ENCODE measurements at places on chromosomes 12 and 14.
A peak's percentile ranks its signal among the peaks of the same experiment; 100 is the strongest.

GRCh38 chr14:104806625-104807465, 5.9 kb downstream of the ZBTB42 start:
- no peak for DNase-seq

DNA sequence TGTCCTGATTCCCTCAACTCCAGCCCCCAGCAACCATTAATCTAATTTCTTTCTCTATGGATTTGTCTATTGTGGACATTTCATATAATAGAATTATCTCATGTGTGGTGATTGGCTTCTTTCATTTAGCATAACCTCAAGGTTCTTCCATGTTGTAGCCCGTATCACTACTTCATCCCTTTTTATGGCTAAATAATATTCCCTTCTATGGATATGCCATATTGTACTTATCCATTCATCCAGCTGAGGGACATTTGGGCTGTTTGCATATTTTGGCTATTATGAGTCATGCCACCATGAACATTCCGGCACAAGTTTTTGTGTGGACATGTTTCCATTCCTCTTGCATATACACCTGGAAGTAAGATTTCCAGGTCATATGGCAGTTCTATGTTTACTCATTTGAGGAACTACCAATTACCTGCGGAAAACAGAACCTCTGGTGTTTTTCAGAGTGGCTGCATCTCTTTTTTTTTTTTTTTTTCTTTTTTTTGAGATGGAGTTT, 108.7 kb upstream of the MAP1LC3B2 start:
- no peak for DNase-seq

- no peak for DNase-seq
Observed at GRCh38 chr14:33352821-33353220, 414.1 kb downstream of the NPAS3 start.

DNA sequence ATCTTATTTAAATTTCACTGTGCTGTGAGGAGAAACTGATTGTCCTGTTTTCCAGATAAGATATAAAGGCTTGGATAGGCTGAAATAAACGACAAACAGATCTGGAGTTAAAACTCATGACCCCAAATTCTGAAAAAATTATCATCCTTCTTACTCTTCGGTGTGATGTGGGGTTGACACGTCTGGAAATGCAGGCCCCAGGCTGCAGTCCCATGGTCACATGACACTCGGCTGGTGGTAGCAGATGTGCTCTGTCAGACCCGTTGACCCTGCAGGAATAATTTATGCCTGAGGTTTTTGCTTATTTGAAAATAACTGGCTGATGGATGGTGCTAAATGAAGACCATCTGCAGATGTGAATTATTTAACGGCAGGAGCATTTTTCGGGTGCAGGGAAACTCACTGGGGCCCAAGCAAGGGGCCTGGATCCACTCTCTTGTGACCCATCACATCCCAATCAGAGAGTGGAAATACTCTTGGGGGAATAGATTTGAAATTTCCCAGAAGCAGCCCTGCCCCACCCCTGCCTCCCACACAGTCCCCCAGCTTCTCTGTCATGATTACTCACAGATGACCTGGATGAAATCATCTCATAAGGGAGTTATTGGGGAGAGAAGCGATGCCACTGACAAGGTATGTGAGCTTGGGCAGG, 47.7 kb upstream of the CMKLR1 start:
- no peak for DNase-seq

DNA sequence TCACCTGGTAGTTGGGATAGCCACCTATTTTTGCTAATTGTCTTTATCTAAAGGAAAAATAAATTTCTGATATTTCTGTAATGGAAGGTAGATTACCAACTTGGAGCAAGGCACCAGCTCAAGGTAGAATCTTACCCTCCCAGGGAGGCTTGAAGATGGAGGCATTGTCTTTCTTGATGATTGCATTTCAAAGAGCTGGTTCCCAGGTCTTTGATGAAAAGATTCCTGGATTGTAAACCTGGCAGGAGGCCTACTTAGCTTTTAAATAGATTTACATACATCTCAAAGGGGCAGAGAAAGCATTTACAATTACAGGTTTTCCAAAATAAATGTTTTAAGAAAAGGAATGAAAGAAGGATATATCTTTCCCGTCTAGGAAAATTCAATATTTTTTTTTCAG, 729.2 kb downstream of the LRFN5 start:
- no peak for DNase-seq

DNA sequence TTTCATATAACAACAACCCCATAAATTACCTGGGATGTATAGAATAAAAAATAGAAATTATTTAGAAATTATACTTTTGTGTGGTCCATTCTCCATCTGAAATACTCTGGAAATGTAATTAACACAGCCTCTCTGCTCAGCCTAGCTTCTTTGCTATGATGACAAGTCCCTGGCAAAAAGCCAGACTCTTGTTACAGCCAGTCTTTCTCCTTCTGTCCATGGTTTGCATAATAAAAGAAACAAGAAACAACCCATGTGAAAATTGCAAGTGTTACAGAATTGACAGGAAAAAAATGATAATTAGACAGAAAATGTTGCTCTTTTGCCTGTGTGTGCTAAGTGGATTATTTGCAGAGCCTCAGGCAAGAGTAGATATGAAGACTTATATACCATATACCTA, 61.3 kb downstream of the C12orf50 start:
- no peak for DNase-seq

GRCh38 chr12:85424581-85425348, 144.7 kb downstream of the ALX1 start:
- peak; percentile 1 for DNase-seq

GRCh38 chr12:65532162-65532561, 253.7 kb downstream of the MSRB3 start:
- no peak for DNase-seq

DNA sequence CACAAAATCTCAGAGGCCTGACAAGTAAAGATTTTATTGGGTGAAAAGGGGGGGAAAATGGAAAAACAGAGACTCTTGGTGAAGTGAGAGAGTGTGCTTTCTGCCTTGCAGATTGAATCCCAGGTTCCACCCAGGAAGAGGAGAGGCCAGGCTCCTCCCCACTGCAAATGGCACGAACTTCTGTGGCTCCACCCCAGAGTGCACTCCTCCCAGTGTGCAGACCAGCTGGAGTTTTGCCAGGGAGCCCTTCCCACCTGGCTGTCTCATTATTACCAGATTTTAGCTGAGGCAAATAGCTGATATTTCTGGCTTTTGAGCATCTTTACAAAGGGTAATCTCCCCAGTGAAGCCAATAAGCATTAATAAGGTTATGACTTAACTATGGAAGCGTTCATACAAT, 51.9 kb downstream of the TESPA1 start:
- no peak for DNase-seq

- no peak for DNase-seq
Observed at GRCh38 chr12:53286448-53286847, 8.9 kb upstream of the PFDN5 start.

DNA sequence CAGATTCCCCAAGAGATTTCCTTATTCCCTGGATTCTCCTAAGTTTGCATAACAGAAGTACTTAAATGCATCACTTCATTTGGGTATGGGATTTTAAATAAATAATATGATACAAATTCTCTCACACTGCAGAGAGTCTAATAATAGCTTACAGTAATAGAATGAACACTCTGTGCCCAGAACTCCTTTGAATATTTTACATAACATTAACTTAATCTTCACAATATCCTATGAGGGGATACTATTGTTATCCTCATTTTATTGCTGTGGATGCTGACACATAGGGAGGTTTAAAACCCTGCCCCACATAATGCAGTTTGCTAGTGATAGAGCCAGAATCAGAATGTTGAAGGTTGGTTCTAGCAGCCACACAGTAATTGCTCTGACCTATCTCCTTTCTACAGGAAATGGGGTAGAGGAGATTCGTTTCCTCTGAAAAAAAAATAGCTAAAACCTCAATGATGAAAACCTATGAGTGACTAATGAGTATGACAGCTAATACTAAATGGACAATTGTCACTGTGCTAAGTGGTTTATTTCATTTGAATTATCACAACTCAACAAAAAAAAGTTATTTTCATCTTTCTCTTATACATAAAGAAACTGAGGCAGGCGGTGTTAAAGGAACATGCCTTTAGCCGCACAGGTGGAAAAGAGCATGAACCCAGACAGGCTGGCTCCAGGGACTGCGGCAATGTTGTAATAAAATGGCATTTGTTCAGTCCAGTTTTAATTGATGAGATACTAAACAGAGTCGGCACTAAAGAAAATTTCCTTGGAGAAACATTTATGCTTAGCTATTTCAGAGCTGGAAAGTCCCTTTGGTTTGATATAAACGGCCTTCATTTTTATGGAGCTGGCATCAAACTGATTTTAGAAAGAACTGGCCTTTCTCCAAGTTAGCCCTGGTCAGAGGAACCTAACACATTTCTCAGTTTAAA, 880.9 kb downstream of the NRXN3 start:
- DNase-seq: no peak

DNA sequence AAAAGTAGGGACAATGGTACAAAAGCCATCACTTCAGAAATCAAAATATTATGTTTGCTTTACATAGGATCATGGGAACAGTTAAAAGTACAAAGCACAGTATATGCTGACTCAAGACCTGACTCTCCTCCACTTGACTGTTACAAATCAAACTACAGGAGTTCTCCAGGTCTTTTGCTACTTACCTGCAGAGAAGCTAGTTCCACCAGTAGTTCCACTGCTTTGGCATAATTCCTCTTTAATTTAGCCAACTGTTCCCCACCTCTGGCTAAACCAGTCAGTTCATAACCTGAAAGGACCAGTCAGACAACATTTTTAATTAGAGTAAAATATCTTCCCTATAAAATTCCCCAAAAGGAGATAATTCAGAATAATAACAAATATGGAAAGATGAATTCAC, 14.0 kb downstream of the ATP6V1D start:
- no peak for DNase-seq

- DNase-seq: no peak
Observed at GRCh38 chr14:64554556-64554955, 4.8 kb downstream of the PPP1R36 start.

DNA sequence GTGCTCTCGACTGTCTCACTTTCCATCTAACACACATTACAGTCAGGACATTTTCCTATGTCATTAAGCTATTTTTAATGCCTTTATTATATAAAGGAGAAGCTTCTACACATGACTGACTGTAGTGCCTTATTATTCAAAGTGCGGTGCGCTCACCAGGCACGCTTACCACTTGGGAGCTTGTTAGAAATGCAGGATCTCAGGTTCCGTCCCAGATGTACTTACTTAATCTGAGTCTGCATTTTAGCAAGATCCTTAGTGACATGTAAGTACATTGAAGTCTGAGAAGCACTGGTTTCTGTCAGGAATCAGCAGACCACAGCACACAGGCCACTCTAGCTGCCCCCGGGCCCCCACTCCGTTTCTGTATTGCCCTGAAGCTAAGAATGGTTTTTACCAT, 44.7 kb upstream of the MDM1 start:
- DNase-seq: no peak

- DNase-seq: no peak
Observed at GRCh38 chr14:105493921-105494605, 3.0 kb downstream of the TEDC1 start.

- DNase-seq: no peak
Observed at GRCh38 chr12:24522736-24523135, 426.2 kb downstream of the BCAT1 start.

GRCh38 chr14:94103554-94104150, 6.9 kb upstream of the IFI27 start:
- DNase-seq: no peak

DNA sequence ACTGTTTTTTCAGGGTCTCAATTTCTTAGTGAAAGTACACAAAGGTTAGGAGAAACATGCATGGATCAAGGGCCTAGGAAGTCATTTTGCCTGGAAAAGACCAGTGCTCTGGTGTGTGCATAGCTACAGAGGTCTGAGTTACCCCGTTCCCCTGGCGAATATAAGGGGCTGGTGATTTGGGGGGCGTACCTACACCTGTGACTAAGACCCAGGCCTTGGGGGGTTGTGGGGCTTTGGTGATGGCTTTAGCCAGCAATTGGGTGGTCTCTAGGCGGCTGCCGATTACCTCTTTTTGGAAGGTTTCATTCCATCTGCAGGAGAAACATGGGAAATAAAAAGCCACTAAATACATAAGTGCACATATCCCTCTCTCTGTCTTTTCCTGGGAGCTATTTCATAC, 1.1 kb downstream of the SDR39U1 start:
- DNase-seq: no peak

DNA sequence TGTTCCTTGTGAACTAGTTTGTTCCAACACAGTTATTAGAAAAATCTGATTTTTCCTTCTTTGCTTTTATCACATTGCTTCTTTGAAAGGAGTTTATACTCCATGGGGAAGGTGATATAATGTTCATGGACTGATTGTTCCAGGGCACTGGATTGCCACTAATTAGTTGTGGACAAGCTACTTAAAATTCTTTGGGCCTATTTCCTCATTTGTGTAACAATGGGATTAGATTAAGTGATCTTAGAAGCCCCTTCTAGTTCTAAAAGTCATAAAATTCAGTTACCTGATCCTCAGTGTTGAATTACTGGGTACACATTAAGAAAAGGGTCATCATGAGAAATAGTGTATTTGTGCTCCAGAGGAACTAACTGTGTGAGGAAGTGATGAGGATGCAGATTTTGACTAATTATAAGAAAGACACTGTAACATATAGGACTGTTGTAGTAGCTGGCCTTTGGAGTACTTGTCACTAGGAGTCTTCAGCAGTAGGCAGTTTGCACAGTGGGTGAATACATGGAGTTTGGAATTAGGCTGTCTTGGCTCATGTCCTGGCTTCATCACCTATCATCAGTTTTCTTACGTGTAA, 82.2 kb downstream of the MIA2 start:
- DNase-seq: no peak

GRCh38 chr14:20690848-20691640, 2.5 kb downstream of the ANG start:
- DNase-seq: peak; percentile 17

DNA sequence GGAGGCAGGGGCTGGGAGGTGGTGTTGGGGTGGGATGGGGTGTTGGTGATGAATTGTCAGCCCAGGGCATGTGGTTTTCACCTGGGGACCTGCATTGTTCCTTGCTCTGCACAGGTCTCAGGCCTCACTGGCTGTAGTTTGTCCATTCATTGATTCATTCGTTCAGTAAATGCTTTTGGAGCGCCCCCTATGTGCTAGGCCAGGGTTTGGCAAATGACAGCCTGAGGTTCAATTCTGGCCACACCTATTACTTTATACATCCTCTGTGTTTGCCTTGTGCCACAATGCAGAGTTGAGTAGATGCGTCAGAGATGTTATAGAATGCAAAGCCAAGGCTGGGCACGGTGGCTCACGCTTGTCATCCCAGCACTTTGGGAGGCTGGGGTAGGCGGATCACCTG, 4.7 kb downstream of the ADCK1 start:
- peak; percentile 48 for DNase-seq

GRCh38 chr12:88308825-88309224, 166.7 kb downstream of the TMTC3 start:
- DNase-seq: no peak

DNA sequence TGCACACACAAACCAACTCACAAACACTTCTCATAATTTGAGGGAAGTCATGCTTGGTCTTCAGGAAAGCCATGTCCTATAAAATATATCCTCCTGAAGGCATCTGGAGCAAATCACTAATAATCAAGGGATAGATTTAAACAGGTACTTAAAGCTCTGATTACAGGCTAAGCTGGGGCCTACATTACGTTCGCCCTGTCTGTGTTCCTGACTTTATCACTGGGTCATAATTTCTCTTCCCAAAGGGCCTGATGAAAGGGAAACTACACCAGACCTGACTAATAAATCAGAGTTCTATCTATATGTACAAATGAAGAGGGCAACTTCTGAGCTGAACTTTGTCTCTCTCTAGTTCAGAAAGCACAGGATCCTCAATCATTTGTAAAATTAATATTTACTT, 43.9 kb upstream of the RASSF8 start:
- DNase-seq: no peak

All from activated CD4-positive, alpha-beta T cell treated with anti-CD3 and anti-CD28 coated beads, Interleukin-2, amount 50 U/mL, for 48 hours (primary cell).